Progenitor cell of endocrine pancreas (in vitro differentiated cells): ENCODE measurements at places on chromosomes 6 and 20.

GRCh38 chr20:49230021-49230420, 10.8 kb downstream of the DDX27 start:
- DNase-seq: no peak

- DNase-seq: no peak
These were observed 42.9 kb downstream of the UQCC1 start for GRCh38 chr20:35368666-35369423.

- DNase-seq: peak; percentile 12
These were observed 3.8 kb downstream of the MTCL3 start for GRCh38 chr6:127515234-127515793.

GRCh38 chr6:2764610-2765165, 505 bp upstream of the WRNIP1 start:
- DNase-seq: no peak

- no peak for DNase-seq
These were observed 199.0 kb downstream of the JARID2 start for GRCh38 chr6:15444881-15445280.

- DNase-seq: no peak
These were observed 332.5 kb upstream of the CITED2 start for GRCh38 chr6:139706912-139707311.

- DNase-seq: no peak
These were observed 27.8 kb downstream of the TNFAIP3 start for GRCh38 chr6:137894779-137895385.

DNA sequence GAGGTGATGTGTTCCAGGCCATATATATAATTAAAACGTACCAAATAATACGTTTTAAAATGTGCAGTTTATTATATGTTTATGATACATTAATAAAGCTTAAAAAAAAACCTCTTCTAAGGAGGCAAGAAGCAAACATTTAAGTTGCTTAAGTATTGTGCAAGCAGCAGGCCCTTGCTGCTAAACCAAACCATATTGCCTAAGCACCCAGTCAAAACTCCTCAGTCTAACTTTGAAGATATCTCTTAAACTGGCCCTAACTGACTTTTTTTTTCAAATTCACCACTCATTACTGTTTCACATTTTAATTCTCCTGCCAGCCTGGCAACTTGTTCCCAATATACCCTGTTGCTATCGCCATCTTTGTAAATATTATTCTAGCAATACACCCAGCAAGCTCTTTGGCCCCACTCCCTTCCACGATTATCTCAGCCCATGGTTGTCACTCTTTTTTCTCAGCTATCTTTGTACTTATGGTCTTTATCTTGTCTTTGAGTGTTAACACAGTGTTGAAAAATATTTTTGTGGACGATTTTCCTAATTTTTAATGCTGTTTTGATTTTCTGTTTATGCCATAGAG, 60.9 kb downstream of the C6orf58 start:
- no peak for DNase-seq

GRCh38 chr6:128307671-128308070, 212.7 kb downstream of the PTPRK start:
- no peak for DNase-seq

GRCh38 chr6:93676581-93676980, 257.2 kb upstream of the EPHA7 start:
- no peak for DNase-seq

DNA sequence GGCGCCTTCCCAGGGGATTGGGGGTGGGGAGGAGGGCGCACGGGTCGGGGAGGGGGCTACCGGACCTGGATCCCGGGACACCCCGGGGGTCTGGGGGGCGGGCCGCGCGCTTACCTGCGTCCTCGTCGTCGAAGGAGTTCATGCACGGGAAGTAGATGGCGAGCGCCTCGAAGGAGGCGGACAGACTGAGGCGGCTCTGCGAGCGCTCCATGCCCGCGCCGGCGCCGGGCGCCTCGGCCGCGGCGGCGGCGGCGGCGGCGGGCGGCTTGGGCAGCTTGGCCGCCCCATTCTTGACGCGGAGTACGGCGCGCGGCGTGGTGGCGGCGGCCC, 320 bp downstream of the RIMS4 start:
- DNase-seq: no peak

DNA sequence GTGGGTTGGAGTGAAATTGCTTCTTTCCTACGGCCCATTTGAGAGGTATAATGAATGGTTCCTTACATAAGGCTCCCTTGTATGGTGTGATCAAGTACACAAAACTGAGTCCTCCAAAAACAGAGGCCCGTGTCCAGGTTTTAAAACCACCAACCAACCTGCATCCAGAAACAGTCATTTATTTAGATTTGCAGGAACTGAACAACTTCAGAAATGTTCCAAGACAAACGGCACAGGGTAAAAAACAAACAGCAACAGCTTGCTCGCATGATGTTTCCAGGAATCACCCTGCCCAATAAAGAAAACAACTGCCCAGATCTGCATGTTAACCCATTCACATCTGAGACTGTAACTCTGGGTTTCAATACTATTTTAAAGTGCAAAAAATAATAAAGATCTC, 40.2 kb upstream of the TRAM2 start:
- no peak for DNase-seq

GRCh38 chr6:170192905-170193304, 98.0 kb downstream of the DLL1 start:
- no peak for DNase-seq

DNA sequence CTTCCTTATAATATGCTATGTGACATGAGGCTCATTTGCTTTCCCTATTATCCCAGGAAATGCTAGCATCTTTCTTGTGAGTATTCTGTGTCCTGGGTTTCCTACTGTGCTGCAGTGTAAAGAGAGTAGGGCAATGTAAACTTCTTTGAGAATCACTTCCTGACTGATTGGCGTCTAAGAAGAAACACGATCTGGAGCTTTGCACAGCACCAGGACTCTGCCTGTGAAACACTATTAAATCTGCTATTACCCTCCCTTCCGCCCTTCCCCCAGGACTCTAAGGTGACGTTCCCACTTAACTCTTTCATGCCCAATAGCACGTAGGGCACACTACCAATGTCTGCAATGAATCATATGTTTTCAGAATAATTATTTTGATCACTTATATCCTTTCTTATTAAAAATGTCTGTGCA, 607.3 kb upstream of the CITED2 start:
- DNase-seq: no peak

- no peak for DNase-seq
These were observed 18.1 kb downstream of the TUBB2B start for GRCh38 chr6:3209114-3210023.

DNA sequence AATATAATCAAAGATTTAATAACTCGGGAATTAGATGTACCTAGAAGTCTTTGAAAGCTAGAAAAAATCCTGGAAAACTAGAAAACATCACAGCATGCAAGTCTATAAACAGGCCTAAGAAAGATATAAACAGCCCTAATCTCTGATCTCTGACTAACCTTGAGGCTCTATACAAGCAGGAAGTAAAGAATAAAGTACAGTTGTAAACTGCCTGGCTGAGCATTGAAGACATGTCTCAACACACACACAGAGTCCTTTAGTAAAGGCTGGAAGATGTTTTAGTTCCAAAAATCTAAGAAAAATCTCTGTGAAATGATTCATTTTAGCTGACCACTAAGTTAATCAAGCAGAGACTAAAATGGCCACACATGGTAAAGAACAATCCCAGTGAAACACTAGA, 774.5 kb downstream of the EYS start:
- DNase-seq: no peak

DNA sequence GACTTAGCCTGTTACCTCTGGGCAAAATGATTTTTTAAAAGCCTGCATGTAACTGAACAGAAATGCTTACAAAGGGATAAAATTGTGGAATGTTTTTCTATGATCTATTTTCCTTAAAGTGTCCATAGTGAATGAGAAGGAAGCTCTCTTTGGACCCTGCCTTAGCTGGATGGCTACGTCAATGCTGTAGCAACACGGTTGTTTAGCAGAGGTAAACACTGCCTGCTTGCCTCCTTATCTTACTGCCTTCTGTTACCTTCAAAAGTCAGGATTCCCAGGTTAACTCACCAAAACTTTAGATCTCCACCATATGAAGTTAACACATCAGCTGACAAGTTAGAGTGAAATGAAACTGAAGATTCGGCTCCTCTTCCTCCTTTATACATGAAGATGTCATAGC, 402.6 kb downstream of the SAMD5 start:
- no peak for DNase-seq

- DNase-seq: no peak
These were observed 2.3 kb downstream of the POFUT1 start for GRCh38 chr20:32209850-32210605.

DNA sequence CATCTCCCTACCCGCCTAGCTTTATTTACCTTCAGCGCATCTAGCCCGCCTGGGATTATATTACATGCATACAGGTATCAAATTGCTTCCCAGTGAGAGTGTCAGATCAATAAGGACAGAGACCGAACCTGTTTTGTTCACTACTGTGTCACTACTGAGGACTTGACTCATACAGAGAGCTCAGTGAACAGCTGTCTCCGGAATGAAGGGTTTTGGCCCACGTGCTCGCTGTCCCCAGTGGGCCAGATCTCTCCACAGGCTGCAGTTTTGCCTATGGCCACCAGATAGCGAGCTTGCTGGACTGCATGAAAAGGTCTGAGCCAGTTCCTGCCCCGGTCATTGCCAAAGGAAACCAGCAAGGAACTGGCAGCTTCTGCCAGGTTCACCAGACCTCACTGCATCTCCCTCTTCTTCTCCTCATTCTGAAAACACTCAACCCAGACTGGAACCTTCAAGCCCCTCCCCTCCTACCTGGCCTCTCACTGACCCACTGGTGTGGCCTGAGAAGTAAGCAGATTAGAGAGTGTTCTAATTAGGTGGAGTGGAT, 150.8 kb downstream of the ZMYND8 start:
- peak; percentile 25 for DNase-seq

DNA sequence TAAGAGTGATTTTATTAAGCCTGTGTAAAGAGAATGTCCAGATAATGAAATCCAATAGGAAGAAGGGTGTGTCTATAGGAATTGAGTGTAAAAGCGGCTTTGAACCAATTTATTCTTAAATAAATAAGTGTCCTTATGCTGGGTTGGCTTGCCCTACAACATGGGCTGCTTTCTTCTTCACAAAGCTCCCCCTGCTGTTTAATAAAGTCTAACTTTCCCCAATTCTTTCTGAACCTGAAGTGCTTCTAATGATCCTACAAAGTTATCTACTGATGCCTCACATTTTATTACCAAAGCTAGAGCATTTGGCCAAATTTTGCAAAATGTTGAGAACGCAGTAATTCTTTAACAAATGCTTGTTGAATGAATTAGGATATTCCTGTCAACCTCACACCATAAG, 36.3 kb upstream of the SIRT5 start:
- DNase-seq: no peak

- DNase-seq: no peak
These were observed 337.0 kb downstream of the THBS2 start for GRCh38 chr6:168916576-168917211.
